ENCODE measurements at places on chromosomes 12 and 14.
A peak's percentile ranks its signal among the peaks of the same experiment; 100 is the strongest.

DNA sequence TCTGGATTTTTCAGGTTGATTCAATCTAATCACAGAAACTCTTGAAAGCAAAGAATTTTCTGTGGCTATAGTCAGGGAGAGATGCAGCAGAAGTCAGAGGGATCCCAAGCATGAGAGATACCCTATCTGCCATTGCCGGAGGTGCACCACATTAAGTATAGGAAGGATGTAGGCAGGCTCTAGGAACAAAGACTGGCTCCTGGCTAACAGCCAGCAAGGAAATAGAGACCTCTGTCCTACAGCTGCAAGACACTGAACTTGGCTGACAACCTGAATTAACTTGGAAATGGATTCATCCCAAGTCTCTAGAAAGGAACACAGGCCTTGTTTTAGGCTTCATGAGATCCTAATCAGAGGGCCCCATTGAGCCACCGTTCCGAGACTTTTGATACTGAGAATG is 364.9 kb upstream of the FLRT2 start:
- no peak for DNase-seq

DNA sequence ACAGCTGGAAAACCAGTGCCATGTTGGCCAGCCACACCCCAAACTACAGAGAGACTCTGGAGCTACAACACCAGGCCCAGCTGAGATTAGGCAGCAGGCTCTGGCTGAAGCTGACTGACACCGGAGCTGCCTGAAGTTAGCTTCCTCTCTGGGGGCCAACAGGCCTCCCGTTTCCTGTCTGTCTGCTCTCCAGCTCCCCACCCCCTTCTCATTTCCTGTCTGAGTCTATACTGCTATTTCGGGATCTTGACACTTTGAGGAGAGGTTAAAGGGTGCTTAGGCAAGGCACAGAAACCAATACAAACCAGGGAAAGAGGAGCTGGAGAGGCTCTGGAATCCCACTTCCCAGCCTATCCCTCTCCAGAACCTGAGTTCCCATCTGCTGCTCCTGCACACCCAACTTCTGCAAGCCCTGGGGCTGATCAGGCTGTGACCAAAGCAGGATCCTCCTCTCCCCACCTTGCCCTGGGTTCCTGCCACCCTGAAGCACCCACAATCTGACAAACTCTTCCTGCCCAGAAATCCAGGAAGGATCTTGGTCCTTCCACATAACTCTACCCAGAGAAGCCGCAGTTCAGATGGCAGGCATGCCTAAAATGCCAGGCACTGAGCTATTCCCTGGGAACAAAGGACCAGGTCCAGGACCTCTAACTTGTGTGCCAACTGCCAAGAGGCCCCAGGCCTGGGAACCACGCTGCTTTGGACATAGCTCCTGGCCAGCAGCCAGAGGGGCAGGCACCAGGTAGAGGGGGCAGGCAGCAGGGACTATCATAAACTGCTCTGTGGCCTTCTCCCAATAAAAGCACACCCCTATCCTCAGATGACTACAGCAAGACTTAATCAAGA is 39.9 kb downstream of the PRPF40B start:
- peak; percentile 7 for DNase-seq

- no peak for DNase-seq
Observed at GRCh38 chr12:18264581-18265075, 3.3 kb downstream of the PIK3C2G start.

GRCh38 chr14:63435838-63436237 is 107.3 kb downstream of the PPP2R5E start:
- DNase-seq, result no peak

- no peak for DNase-seq
Observed at GRCh38 chr14:37587131-37587803, 7.8 kb downstream of the FOXA1 start.

DNA sequence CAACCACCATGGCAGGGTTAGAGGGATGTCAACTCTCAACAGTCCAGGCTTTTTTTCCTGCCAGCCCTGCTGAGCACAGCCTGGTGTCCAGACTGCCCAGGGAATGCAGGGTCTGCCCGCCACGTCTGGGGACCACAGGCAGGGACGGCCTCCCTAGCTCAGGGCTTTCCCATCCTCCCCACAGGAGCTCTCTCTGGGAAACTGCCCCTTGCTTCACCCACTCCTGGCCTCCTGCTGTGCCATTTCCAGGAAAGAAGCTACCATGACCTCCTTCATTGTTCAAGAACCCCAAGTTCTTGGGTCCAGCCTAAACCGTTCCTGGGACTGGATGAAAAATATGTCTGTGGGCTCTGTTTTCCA is 4.8 kb downstream of the SCNN1A start:
- DNase-seq, result no peak

DNA sequence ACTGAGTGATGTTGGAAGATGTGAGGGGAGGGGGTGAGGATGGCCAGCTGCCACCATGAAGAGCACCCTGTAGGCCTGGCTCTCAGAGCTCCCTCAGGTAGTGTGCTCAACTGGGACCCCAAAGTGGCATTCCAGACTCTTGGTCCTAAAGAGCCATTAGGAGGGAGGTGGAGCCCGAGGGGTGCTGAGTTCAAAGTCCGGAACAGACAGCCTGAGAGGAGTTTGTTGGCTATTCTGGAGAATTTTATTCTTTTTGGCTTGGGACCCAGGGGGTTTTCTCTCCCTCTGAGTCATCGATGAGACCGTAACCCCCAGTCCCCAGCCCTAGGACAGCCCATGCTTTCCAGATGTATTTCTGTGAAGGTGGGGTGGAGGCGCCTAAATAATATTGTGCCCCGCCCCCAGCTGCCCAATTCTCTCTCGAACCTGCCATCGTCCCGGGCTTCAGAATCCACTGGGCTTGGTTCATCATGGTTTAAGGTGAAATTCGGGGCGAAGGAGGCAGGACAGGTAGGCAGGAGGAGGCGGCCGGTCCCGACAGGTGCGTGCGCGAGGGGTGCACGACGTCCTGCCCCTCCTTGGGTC is 690 bp upstream of the RBP5 start:
- DNase-seq, result no peak

DNA sequence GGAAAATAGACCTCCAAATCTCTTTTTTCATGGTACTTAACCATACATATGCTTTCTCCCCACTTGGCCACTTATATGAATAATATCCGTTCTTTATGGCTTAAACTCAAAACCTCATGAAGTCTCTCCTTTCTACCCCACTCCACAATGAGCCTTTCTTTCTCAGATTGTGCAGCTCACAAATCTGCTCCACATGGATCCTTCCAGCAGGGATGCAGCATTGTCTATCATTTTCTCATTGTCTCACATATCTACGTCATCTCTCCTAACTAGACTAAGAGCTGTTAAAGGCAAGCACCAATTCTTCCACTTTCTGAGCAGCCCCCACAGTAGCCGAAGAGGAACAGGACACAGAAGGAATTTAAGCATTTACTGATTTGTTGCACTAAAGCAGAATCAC is 106.4 kb downstream of the HECTD4 start:
- no peak for DNase-seq

DNA sequence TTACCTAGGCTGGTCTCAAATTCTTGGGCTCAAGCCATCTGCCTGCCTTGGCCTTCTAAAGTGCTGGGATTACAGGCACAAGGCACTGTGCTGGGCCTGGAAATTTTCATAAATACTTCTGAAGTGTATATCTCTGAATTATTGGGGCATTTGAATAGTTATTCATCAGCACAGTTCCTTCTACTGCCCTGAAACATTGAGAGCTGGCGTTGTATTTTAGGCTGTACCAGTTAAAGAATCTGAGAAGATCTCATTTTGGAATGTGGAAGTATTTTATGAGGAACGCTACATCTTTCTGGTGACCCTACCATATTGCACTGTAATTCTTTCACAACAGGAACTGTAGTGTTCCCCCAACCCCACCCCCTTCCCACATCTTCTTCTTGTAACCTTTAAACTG is 349.0 kb upstream of the RGS6 start:
- no peak for DNase-seq

- DNase-seq, result peak; percentile 10
Observed at GRCh38 chr12:44874981-44875416, 1.1 kb downstream of the NELL2 start.
